ELF-1 (cell line): ENCODE measurements at places on chromosomes 5 and 9.

- no peak for DNase-seq
These were observed 41.8 kb downstream of the ARHGAP26 start for GRCh38 chr5:142811866-142812557.

DNA sequence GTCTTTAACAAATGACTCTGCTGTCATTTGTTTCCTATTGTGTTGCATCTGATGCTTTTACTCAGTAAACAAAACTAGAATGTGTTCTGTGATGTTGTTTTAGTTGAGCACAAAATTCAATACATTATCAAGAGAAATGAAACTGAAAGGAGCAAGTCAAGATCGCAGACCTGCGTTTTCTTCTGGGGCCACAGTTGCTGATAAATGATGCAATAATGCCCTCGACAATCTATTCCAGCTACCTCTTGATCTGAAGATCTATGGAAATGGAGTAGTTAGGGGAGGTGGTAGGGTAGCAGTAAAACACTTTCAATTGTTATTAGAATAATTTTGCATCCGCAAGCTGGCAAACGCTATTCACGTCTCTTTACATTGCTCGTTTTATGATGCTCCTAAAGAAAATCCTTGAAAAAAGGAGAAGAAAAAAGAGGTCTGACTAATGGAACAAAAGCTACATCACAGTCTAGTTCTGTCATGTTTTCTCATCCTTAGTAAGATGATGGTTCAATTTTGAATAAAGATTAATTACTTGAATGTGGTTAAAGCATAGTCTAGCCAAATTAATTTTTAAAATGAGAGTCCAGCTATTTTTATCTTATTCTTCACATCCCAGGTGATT, 1.6 kb downstream of the ZNF366 start:
- DNase-seq = no peak

GRCh38 chr9:77521091-77521490, 127.0 kb downstream of the GNA14 start:
- no peak for DNase-seq

- no peak for DNase-seq
These were observed 39.6 kb upstream of the SAP30L start for GRCh38 chr5:154406231-154406630.

DNA sequence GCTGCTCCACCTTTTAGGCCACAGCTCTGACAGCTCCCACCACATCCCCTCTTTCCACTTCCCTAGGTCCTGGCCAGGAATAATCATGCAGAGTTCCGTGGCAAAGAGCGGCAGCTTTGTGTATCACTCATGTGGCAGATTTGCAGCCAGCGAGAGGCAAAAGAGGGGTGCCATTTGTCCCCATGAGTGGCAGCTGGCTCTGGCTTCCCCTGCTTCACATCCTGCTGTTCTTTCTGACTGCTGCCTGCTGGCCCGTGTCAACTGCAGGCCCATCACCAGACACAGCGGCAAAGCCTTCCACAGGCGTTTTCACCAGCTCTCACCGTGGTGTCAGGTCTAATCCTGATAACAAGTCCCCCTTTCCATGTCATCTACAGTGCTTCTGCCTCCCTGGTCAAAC, 430.6 kb upstream of the DAP start:
- DNase-seq = no peak

GRCh38 chr9:125537442-125538091, 169.4 kb downstream of the MAPKAP1 start:
- no peak for DNase-seq

GRCh38 chr5:92402956-92403702, 1020.0 kb upstream of the ARRDC3 start:
- no peak for DNase-seq

- DNase-seq = no peak
These were observed 74.5 kb downstream of the PTCD2 start for GRCh38 chr5:72394688-72395087.

GRCh38 chr5:83551821-83552220, 80.3 kb downstream of the VCAN start:
- no peak for DNase-seq

- no peak for DNase-seq
These were observed 28.7 kb downstream of the EXOC3 start for GRCh38 chr5:471750-472058.

DNA sequence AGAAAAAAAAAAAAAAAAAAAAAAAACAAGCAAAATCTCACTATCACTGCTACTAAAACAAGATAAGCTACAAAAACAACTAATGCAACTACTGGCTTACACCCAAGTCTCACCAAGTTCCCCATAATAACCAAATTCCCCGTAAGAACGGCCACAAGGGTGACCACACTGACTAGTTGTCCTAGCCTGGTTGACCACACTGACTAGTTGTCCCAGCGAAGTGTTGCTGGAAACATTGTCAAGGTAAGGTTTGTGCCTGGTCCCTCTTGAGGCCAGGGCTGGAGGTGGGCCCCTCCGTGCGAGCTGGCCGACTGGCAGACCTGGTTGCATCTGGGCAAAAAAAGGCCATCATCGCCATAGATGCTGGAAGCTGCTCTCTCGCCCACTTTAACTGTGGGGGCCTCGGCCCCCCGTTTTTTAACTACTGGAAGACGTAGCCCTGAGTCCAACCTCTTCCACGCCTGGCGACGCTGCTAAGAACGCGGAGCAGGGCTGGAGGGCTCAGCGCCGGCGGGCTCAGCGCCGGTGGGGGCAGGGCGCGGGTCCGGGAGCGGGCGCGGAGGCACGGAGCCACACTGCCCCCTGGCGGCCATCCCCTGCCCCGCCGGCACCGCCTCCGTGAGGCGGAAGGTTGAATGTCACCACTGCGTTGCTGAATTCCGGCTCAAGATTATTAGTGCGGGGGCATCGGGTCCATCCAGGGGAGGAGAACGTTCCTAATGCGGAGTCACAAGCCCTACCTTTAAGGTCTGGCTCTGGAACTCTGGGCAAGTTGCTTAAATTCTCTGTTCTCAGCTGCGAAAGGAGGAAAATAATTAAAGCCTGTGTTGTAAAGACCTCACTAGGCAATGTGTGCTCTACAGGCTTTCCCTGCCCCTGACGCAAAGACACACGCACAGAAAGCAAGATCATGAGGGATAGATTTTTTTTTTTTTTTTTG, 84.0 kb downstream of the HSD17B3 start:
- DNase-seq = peak; percentile 95

DNA sequence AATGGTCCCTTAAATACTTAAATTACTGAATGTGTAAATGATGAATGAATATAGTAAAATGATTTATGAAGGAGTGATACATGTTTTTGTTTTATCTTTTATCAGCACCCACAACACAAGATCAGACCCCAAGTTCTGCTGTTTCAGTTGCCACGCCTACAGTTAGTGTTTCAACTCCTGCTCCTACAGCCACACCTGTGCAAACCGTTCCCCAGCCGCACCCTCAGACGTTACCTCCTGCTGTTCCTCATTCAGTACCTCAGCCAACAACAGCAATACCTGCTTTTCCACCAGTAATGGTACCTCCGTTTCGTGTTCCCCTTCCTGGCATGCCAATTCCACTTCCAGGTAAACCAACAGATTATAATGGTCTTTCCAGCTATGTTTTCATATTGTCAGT, 16.3 kb downstream of the TCERG1 start:
- DNase-seq = no peak

GRCh38 chr5:54577937-54578653, 60.5 kb downstream of the SNX18 start:
- peak; percentile 42 for DNase-seq

DNA sequence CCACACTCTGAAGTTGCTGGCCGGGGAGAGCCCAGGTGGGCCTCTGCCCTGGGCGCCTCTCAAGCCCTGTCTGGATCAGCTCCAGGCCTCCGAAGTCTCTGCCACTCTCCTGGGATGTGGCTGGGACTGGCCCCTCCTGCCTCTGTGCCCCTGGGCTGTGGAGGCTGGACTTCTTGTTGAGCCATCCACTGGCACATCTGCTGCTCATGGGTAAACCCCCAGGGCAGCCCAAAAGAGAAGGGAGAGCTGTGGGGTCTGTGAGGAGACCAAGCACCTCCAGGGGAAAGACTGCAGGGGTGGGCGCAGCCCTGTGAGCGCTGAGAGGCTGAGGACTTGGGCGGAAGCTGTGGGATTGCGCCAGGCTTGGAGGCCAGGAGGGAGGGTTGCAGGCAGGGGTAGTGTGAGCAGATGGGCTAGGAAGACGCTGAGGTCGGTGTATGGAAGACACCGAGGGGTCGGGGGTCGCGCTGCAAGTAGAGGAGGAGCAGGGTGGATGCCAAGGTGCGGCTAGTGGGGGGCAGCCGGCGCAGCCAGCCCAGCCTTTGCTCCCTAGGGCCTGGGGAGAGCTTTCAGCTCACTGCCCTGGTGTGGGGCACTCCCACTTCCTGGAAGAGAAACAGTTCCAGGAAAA, 118.1 kb downstream of the WNK2 start:
- no peak for DNase-seq

DNA sequence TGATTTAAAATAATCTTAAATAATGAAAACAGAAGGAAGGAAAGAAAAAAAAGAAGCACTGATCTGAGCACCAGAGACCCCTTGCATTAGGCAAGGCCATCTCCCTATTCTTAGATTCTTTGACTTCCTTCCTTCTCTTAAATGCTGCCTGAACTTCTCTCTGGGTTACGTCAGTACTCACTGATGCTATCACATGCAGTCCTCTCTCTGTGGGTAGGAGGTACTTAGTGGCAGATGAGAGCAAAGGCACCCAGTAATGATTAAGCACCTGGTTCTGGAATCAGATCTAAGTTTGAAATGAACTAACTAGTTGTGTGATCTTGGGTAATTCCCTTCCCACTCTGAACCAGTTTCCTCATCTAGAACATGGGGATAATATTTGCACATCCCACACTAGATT, 110.3 kb upstream of the TBC1D2 start:
- no peak for DNase-seq

GRCh38 chr5:167802755-167803431, 488.6 kb upstream of the WWC1 start:
- peak; percentile 82 for DNase-seq

DNA sequence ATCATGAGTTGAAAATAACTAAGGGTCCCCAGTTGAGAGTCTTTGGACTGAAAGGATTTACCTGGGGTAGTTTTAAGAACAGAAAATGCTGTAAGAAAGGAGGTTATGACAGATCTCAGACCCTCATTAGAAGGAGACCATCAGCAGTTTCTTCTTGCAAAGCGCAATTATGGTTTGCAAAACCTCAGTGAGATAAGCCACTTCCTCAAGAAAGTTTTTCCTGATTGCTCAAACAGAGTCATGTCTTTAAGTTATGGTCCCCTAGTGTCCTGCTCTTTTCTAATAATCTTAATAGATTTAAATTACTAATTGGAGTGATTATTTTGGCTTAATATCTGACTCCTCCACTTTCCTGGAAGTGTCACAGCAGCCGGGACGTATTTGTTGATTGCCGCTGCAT, 293.2 kb upstream of the KLF4 start:
- no peak for DNase-seq

- DNase-seq = peak; percentile 42
These were observed 818 bp downstream of the PCDHGA10 start for GRCh38 chr5:141413540-141414069.

DNA sequence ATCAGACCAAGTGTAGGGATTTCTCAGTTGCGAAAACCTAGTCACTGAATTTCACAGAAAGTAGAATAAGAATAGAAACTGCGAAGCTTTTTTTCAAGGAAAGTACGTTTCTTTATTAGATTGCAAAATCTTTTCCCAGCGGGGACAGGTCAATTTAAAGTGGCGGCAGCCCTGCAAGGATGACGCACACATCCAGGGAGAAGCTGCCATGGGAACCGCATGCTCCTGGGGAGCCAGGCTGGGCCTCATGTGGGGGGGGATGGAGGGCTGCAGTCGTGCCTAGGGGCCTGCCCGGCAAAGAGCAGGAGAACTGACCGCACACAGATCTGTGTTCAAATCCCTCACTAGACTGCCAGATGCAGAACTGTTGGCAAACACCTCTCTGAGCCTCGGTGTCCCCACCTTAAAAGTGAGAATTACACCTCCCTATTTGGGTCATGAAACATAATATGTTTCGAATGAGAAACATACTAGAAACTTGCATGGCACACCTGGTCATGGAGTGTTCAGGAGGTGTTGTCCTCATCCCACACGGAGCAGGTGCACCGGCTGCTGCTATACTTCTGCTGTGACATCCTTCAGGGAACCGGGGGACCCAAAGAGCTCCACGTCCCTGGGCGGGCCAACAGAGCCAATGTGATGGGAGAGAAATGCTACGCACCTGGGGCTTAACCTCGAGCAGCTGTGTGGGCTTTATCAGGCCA, 127.8 kb upstream of the PHYKPL start:
- DNase-seq = no peak

- DNase-seq = no peak
These were observed 1.3 kb downstream of the ADRB2 start for GRCh38 chr5:148827723-148828122.

GRCh38 chr5:6830643-6831239, 117.5 kb downstream of the TENT4A start:
- no peak for DNase-seq

DNA sequence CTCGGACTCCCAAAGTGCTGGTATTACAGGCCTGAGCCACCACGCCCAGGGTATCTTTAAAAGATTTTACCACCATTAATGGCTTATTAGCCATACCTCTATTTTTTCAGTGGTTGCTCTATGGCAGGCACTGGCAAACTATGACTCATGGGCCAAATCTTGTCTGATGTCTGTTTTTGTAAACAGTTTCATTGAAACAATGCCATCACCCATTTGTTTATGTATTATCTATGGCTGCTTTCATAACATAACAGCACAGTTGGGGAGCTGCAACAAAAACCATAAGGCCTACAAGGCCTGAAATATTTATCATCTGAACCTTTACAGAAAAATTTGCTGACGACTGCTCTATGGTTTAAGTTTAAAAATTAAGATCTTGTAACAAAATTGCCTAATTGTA, 66.8 kb downstream of the SLC38A9 start:
- DNase-seq = no peak

- DNase-seq = no peak
These were observed 44.2 kb downstream of the PSMB7 start for GRCh38 chr9:124370896-124371582.

- DNase-seq = no peak
These were observed 93.3 kb downstream of the TMEM174 start for GRCh38 chr5:73266176-73266738.

GRCh38 chr9:15300218-15300617, 6.8 kb downstream of the TTC39B start:
- no peak for DNase-seq

GRCh38 chr9:94135222-94135621, 51.0 kb downstream of the PTPDC1 start:
- no peak for DNase-seq

GRCh38 chr5:1564824-1565736, 41.3 kb upstream of the LPCAT1 start:
- DNase-seq = no peak
